ENCODE measurements at places on chromosomes 2 and 18. TPM values are rescaled to one million over a fixed set of nuclear protein-coding genes. Genes with fewer than 3 reads are reported as not detected.

NT5C1B gene
- polyA plus RNA-seq: not detected

GRCh38 chr2:153543635-153544071 is 65.1 kb upstream of the RPRM start:
- H3K27me3 ChIP-seq: no peaks in the 10 kb centered on the region
- H3K27ac ChIP-seq: peak overlapping the region; percentile 42
- no peaks in the 10 kb centered on the region for H3K36me3 ChIP-seq
- H3K4me3 ChIP-seq: no peak overlapping the region
- peak; percentile 41 for DNase-seq

TGFA gene
- polyA plus RNA-seq: 1.4 TPM

DNA sequence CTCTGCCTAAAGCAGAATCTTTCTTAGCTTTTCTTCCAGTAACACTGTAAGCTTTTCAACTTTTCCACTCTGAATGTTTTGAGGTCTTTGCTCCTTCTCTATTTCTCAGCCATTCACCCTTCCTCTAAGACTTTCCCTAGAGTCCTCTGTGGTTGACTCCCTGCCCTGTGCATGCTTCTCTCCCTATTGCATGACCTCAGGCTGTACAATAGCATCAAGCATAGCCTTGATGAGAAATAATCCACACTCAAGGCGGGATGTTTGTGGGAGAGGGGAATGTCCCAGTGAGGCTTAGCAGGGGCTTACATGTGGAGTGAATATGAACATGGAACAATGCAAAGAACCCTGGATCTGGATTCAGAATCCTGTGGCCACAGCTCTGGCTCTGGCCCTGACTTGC is 48.4 kb upstream of the IGFBP5 start:
- H3K4me3 ChIP-seq: no peak overlapping the region
- no peak overlapping the region for H3K27ac ChIP-seq
- H3K27me3 ChIP-seq: no peaks in the 10 kb centered on the region
- H3K36me3 ChIP-seq: no peaks in the 10 kb centered on the region

DNA sequence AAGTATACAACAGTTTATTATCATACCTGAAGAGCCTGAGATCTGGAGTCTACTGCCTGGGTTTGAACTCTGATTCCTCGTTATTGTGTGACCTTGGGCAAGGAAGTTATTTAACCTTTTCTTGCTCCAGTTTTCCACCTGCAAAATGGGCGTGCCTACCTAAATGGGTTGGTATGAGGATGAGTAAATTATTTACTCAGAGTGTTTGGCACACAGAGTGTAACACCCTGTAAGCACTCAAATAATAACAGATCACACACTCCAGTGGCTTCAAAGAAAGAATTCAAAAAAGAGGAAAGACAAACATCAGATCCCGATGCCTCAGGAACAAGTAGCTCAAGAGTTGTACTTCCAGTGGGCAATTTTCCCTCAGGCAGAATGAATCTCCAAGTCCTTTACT is 2.4 kb downstream of the SRD5A2 start:
- H3K4me1 ChIP-seq: no peaks in the 10 kb centered on the region
- no peaks in the 10 kb centered on the region for H3K36me3 ChIP-seq
- no peak overlapping the region for H3K4me3 ChIP-seq

Data from GM23338 (cell line).